ENCODE measurements at places on chromosomes 2 and 18.

GRCh38 chr18:12990123-12990475, 1.1 kb upstream of the CEP192 start:
- DNase-seq = no peak

DNA sequence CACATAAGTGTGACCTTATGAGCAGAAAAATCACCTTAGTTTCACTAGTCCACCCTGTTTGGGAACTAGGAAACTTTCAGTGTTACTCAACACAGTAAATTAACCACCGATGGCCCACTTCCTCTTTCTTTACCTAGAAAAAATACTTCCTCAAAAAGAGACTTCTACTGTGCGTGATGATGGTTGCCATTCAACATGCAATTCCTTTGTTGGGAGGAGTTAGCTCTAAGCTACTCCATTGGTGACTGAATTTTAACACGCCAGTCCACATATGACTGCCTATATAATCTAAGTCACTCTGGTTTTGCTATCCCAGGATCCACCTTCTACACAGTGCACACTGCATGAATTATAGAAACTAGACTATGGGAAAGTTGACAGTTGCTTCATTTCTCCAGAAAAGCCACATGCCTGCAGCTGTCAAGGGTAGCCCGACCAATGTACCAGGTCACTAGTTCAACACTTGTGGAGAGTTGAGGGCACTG, 47.8 kb upstream of the REG3G start:
- DNase-seq = no peak

GRCh38 chr2:134089454-134089853, 164.4 kb upstream of the MGAT5 start:
- no peak for DNase-seq

DNA sequence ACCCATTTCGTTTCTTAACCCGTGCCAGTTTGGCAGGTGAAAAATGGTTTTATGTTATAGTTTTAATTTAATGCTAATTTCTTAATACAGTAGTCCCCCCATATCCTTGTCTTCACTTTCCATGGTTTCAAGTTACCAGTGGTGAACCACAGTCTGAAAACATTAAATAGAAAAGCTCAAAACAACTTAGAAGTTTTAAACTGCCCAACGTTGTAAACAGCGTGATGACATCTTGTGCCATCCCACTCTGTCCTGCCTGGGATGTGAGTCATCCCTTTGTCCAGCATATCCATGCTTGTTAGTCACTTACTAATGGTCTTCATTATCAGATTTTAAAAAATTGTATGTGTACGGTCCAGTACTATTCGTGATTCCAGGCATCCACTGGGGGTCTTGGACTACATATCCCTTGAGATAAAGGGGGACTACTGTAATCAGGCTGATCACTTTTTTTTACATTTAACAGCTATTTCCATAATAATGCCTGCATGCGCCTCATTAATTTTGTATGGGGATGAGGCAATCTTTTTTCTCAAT, 31.9 kb downstream of the SLC66A3 start:
- DNase-seq = peak; percentile 26

GRCh38 chr2:182901748-182902147, 35.3 kb upstream of the FRZB start:
- DNase-seq = no peak

DNA sequence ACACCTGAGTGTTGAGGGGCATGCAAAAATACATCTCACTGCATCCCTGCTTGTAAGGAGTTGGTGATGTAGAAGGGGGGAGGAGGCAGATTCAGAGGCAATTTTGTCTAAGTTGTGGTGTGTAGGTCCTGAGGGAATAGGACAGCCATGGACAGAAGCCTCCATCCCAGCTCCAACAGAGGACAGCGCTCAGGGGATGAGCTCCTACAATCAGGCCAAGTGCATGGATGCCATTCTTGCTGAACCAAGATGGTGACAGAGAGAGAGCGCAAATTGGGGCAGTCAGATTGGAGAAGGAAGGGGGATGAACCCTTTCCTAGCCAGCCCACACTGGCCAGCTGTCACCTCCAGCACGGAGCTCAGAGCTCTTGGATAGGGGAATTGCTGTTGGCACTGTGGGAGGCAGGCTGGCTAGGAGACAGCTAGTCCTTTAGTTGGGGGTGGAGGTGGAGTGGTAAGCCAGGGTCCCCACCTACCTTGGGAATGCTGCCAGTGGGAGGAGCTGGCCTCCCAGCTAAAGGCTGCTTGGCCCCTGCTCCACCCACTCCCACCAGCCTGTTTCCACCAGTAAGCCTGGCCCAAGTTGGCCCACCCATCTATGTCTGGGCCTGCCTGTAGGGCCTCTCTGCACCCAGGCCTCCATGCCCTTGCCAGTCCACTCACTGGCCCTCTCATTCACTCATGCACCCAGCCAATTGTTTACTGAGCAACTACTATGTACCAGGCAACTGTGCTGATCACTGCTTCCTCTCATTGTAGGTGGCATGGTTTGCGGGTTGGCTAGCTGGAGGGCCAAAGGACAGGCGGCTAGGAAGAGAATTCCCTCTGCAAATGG, 2.5 kb upstream of the PER2 start:
- no peak for DNase-seq
